ENCODE measurements at places on chromosomes 13 and 19.
A peak's percentile ranks its signal among the peaks of the same experiment; 100 is the strongest.

- no peak for DNase-seq
Measured at GRCh38 chr13:74747186-74747955, 613.2 kb upstream of the KLF12 start.

GRCh38 chr13:34124666-34125306, 306.8 kb downstream of the RFC3 start:
- DNase-seq = no peak

GRCh38 chr13:76519685-76520084, 366.5 kb downstream of the KCTD12 start:
- DNase-seq = no peak

GRCh38 chr19:58181902-58182576, 822 bp upstream of the ZNF274 start:
- peak; percentile 23 for DNase-seq

- no peak for DNase-seq
Measured at GRCh38 chr13:68439817-68440216, 1209.7 kb upstream of the PCDH9 start.

GRCh38 chr19:29478578-29479565, 46.9 kb upstream of the VSTM2B start:
- DNase-seq = no peak

- DNase-seq = no peak
Measured at GRCh38 chr19:35776102-35776788, 881 bp downstream of the ARHGAP33 start.

GRCh38 chr13:75927183-75927669, 291.1 kb downstream of the LMO7 start:
- DNase-seq = no peak

- DNase-seq = no peak
Measured at GRCh38 chr13:54368387-54368786, 1339.8 kb downstream of the OLFM4 start.

DNA sequence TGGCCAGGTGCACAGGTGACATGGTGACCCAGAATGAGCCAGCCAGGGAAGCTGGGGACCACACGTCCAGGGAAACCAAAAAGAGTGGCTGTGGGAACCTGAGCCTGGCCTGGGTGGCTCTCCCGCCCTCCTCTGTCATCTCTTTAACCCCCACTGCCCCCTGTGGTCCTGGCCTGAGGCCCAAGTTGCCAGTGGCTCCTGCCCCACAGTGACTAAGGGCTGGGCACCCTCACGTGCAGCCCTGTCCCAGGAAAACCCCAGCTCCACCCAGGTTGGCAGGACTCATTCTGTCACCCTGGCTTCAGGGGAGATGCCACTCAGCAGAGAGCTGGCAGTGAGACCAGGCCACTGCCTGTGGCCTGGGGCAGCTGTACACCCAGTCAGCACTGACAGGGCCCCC, 30.6 kb upstream of the ISYNA1 start:
- no peak for DNase-seq
